T-helper 17 cell (primary cell): ENCODE measurements at places on chromosomes 1 and 21.

GRCh38 chr1:230753586-230754251 lies 6.5 kb downstream of the CAPN9 start:
- H3K4me1 ChIP-seq: peaks cover 6% of the 10 kb centered on the region
- H3K36me3 ChIP-seq: peaks cover 4% of the 10 kb centered on the region
- peak; percentile 21 for DNase-seq

- H3K4me1 ChIP-seq: peaks cover 3% of the 10 kb centered on the region
- H3K36me3 ChIP-seq: peaks cover 13% of the 10 kb centered on the region
- no peaks in the 10 kb centered on the region for H3K27me3 ChIP-seq
- H3K27ac ChIP-seq: no peak overlapping the region
- no peak overlapping the region for H3K4me3 ChIP-seq
Observed at GRCh38 chr1:88813471-88813870, 77.9 kb downstream of the GTF2B start.

- no peak for DNase-seq
- no peak overlapping the region for H3K27ac ChIP-seq
- no peaks in the 10 kb centered on the region for H3K27me3 ChIP-seq
- H3K4me3 ChIP-seq: no peak overlapping the region
Observed at GRCh38 chr1:42679364-42679983, 2.7 kb upstream of the YBX1 start.

- H3K4me1 ChIP-seq: peaks cover 7% of the 10 kb centered on the region
- no peak overlapping the region for H3K27ac ChIP-seq
- no peak for DNase-seq
- H3K27me3 ChIP-seq: no peaks in the 10 kb centered on the region
- no peak overlapping the region for H3K4me3 ChIP-seq
Observed at GRCh38 chr1:112911506-112912220, 44.3 kb downstream of the SLC16A1 start.

DNA sequence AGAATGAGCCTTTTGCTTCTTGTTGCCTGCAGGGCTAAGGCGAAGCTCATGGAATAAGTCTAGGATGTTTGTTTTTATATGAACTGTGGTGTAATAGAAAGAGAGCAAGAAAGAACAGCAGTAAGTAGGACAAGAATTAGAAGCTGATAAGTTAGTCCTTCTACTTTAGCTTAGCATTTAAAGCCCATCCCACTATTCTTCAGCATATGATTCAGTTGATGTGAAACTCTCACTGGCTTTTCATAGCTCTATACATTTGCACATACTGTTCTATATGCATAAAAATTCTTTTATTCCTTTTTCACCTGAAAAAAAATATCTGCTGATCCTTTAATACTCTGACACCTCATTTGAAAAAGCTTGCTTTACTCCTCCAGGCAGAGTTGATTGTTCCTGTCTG lies 712.0 kb downstream of the USP25 start:
- H3K27me3 ChIP-seq: no peaks in the 10 kb centered on the region
- H3K4me1 ChIP-seq: no peaks in the 10 kb centered on the region
- H3K4me3 ChIP-seq: no peak overlapping the region
- H3K36me3 ChIP-seq: no peaks in the 10 kb centered on the region

DNA sequence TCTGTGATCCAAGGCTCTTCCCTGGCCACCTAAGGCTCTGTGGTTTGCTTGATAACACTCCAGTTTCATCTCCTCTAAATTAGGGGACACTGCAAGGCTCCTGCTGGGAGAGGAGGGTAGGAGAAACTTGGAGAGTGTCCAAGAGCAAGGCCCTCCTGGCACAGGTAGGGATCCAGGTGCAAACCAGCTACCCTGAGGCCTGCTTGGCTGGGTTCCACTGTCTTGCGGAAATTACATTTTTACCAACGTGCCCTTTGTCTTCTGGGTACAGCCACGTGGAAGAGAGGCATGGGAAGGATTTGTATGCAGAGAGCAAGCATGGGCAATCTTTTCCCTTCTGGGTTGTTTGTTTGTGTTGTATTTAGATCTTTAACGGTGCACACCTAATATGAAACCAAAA lies 132.5 kb downstream of the PRDM2 start:
- H3K27me3 ChIP-seq: peaks cover 31% of the 10 kb centered on the region
- no peak for DNase-seq
- H3K36me3 ChIP-seq: no peaks in the 10 kb centered on the region
- no peak overlapping the region for H3K4me3 ChIP-seq
- H3K27ac ChIP-seq: no peak overlapping the region

- H3K4me1 ChIP-seq: peaks cover 58% of the 10 kb centered on the region
- H3K36me3 ChIP-seq: peaks cover 19% of the 10 kb centered on the region
- DNase-seq: no peak
- peak overlapping the region; percentile 90 for H3K4me3 ChIP-seq
- no peaks in the 10 kb centered on the region for H3K27me3 ChIP-seq
- peak overlapping the region; percentile 99 for H3K27ac ChIP-seq
Observed at GRCh38 chr1:110876748-110877341, 3.9 kb downstream of the CD53 start.

- no peak for DNase-seq
- no peaks in the 10 kb centered on the region for H3K27me3 ChIP-seq
- H3K4me3 ChIP-seq: no peak overlapping the region
- H3K27ac ChIP-seq: no peak overlapping the region
- H3K36me3 ChIP-seq: peaks cover 11% of the 10 kb centered on the region
Observed at GRCh38 chr1:184858288-184858687, 103.6 kb upstream of the EDEM3 start.

GRCh38 chr1:37071829-37072228 lies 37.5 kb upstream of the GRIK3 start:
- DNase-seq: no peak
- H3K4me1 ChIP-seq: no peaks in the 10 kb centered on the region
- no peak overlapping the region for H3K27ac ChIP-seq
- no peak overlapping the region for H3K4me3 ChIP-seq
- peaks cover 4% of the 10 kb centered on the region for H3K36me3 ChIP-seq

DNA sequence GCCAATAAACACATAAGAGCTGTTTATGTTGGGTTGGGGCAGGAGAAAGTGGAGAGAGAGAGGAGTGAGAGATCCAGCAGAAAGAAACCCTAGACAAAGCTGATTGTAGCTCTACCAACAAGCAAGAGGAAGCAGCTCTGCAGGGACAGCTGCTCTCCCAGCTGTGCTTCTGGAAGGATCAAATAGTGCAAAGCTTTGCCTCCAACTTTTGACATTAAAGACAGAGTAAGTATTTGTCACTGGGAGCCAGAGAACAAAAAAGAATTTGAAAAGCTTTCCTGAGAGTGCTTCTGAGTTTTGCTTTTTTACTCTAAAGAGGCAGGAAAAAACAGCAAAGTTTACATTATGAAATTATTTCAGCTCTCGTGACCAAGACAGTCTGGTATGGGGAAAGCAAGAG lies 28.5 kb upstream of the C1orf198 start:
- H3K4me1 ChIP-seq: no peaks in the 10 kb centered on the region
- peaks cover 14% of the 10 kb centered on the region for H3K27me3 ChIP-seq
- H3K4me3 ChIP-seq: no peak overlapping the region
- H3K36me3 ChIP-seq: no peaks in the 10 kb centered on the region

DNA sequence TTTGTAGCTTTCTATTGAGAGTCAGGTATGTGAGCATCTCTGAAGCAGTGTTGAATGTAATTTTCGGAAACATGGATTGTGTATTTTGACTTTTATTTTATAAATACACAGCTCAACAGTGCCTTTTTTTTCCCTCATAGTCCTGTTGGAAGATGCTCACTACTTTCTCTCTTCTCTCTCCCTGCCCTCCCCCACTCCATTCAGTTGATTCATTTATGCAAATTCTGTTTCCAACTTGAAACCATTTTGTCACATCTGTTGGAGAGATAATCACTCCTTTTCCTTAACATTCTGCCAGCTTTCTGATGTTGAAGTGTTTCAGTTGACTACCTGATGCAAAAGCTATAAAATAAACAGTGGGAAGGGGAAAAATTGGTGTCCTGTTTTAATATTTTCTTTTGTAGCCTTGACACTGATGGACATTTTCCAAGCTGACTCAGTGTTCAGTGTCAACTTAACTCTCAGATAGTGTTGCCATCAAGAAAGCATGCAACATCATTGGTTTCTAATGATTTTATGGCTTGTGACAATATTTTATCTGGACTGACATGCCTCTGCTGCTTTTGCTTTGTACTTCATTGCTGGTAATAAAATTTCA lies 194.5 kb downstream of the HS2ST1 start:
- no peak for DNase-seq
- H3K27me3 ChIP-seq: no peaks in the 10 kb centered on the region
- H3K27ac ChIP-seq: no peak overlapping the region
- H3K4me1 ChIP-seq: no peaks in the 10 kb centered on the region
- peaks cover 2% of the 10 kb centered on the region for H3K36me3 ChIP-seq

DNA sequence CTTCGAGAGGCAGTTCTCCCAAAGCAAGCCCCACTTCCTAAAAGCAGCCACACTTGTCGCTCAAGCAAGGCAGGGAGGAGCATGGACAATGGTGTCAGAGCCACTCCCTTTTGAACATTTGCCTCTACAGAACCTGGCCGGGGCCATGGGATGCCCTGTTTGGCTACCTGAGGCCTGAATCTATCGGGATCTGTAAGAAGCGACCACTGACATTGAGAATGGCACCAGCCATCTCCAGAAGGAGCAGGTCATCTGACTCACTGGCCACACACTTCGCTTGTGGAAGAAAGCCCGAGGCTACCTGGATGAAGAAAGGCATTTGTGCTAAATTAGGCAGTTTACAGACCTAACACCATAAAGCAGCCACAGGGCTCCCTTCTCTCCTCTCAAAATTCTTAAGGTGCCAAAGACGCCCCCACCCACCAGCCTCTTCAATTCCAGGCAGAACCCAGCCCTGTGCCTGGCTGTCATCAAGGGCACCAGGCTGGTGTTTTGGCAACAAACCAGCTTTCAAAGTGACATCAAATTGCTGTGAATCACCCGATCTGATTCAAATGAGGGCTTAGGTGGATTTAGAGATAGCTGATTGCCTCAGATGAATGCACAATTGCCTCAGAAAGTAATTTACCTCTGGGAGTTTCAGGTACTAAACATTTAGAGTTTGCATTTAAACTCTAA lies 104.8 kb downstream of the ETS2 start:
- H3K36me3 ChIP-seq: no peaks in the 10 kb centered on the region
- H3K4me1 ChIP-seq: no peaks in the 10 kb centered on the region
- no peak overlapping the region for H3K4me3 ChIP-seq
- peaks cover 23% of the 10 kb centered on the region for H3K27me3 ChIP-seq
- no peak for DNase-seq

GRCh38 chr1:67860776-67861175 lies 27.5 kb upstream of the GNG12 start:
- H3K4me1 ChIP-seq: no peaks in the 10 kb centered on the region
- peaks cover 2% of the 10 kb centered on the region for H3K36me3 ChIP-seq
- H3K27ac ChIP-seq: no peak overlapping the region
- no peak overlapping the region for H3K4me3 ChIP-seq
- DNase-seq: no peak

DNA sequence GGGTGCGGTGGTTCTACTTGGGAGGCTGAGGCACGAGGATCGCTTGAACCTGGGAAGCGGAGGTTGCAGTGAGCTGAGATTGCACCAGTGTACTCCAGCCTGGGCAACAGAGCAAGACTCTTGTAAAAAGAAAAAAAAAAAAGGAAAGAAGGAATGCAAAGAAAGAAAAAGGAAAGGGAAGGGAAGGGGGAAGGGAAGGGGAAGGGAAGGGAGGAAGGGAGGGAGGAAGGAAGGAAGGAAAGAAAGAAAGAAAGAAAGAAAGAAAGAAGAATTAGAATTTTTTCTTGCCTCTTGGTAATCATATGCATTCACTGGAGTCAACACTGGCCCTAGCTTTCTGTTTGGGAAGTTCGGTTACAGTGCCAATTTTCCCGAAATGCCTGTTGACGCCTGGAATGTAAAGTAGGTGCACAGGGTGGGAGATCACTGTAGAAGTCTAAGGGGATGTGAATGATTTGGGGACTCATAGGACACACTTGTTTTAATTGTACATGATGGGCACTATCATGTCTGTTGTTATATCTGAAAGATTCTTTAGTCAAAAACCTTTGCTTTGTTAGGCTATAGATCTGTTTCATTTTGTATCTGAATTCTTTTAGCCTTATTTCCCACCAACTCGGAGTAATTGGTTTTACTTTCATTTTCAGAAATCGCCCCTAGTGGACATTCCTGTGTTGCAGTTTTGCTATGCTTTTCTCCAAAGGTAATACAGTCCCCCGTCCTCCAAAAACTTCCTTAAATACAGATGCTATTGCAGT lies 59.8 kb upstream of the MORC3 start:
- H3K27ac ChIP-seq: peak overlapping the region; percentile 87
- peak overlapping the region; percentile 82 for H3K4me3 ChIP-seq
- peaks cover 24% of the 10 kb centered on the region for H3K4me1 ChIP-seq
- H3K27me3 ChIP-seq: no peaks in the 10 kb centered on the region
- H3K36me3 ChIP-seq: peaks cover 15% of the 10 kb centered on the region

DNA sequence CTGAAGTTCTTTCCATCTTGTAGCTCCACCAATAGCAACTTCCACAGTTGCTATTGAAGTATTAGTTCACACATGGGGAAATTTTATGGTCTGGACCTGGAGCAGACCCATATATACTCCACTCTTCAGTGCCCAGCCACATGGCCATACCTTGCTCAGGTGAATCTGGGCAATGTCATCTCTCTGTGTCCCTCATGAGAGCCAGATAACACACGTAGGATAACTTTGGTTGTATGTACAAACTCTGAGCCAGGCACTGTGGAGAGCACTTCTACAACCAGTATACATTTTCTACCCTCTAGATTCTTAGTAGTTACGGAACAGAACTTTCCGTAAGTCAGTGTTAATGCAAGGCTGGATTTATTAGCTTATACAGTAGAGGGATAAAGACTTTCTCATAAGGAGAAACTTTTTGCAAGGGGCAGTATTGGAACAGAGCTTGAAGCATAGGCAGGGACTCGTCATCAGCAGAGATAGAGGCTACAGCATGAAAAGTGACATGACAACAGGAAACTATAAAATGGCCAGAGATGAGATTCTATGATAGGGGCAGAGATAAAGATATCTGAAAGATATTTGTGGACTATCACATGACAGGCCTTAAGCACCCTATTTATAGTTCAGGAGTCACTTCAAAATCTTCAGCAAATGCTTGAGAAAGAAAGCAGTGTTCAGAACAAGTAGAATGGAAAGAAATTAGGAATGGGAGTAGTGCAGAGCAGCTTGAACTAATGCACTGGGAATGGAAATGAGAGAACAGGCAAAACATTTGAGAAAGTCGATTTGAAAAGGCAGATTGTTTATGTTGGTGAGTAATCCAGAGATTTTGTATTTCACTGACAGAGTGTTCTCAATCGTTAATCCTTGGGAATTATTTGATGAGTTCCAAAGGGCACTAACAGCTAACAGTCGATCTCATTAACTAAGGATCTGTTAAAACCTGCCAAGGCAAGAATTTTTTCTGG lies 481.8 kb downstream of the USP25 start:
- no peaks in the 10 kb centered on the region for H3K36me3 ChIP-seq
- no peak overlapping the region for H3K27ac ChIP-seq
- no peaks in the 10 kb centered on the region for H3K4me1 ChIP-seq
- H3K27me3 ChIP-seq: no peaks in the 10 kb centered on the region
- H3K4me3 ChIP-seq: no peak overlapping the region
- no peak for DNase-seq

DNA sequence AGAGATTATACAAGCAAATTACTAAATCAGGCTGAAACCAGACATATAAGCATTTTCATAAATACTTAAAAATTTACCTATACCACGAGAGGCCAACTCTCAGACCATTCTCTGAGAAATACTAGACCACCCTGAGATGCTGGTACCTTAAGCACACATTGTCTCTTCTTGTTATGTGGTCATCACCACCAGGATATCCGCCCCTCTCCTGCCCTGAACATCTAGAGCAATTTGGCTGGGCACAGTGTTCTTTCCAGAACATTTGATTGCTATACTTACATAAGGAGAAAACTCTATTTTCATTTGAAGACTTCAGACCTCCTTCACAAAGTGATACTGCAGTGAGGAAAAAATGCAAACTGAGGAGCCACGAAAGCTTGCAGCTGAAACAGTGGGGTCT lies 36.2 kb upstream of the DUSP10 start:
- H3K36me3 ChIP-seq: no peaks in the 10 kb centered on the region
- peak overlapping the region; percentile 92 for H3K27ac ChIP-seq
- peaks cover 48% of the 10 kb centered on the region for H3K4me1 ChIP-seq
- DNase-seq: no peak
- peak overlapping the region; percentile 77 for H3K4me3 ChIP-seq
- no peaks in the 10 kb centered on the region for H3K27me3 ChIP-seq
